ENCODE measurements at places on chromosomes 6 and 20.

GRCh38 chr6:22888163-22888752 lies 318.9 kb downstream of the HDGFL1 start:
- DNase-seq, result no peak

- DNase-seq, result peak; percentile 49
These were observed 74.6 kb downstream of the MAP3K5 start for GRCh38 chr6:136717716-136717990.

GRCh38 chr6:5085648-5086293 lies 630 bp downstream of the PPP1R3G start:
- peak; percentile 16 for DNase-seq

DNA sequence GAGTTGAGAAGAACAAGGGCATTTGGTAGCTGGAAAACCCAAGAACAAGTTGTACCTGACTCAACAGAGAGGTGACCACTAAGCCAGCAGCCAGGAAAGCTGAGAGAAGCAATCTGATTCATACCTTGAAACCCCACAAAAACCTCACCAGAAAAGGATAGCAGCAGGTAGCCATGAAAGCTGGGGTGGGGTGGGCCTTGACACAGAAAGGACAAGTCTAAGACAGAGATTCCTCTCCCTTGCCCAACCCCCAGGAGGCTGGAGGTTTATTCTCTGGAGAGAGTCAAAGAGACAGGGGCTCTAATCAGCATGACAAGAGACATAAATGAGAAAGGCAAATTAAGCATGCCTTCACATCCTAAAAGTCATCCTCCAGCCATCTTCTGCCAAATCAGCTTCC lies 151.7 kb upstream of the DST start:
- no peak for DNase-seq

- DNase-seq, result no peak
These were observed 325.6 kb downstream of the CENPW start for GRCh38 chr6:126665551-126665950.

- DNase-seq, result no peak
These were observed 26.0 kb upstream of the SCRT2 start for GRCh38 chr20:701401-702129.

GRCh38 chr6:138909511-138909910 lies 78.5 kb downstream of the REPS1 start:
- DNase-seq, result no peak

DNA sequence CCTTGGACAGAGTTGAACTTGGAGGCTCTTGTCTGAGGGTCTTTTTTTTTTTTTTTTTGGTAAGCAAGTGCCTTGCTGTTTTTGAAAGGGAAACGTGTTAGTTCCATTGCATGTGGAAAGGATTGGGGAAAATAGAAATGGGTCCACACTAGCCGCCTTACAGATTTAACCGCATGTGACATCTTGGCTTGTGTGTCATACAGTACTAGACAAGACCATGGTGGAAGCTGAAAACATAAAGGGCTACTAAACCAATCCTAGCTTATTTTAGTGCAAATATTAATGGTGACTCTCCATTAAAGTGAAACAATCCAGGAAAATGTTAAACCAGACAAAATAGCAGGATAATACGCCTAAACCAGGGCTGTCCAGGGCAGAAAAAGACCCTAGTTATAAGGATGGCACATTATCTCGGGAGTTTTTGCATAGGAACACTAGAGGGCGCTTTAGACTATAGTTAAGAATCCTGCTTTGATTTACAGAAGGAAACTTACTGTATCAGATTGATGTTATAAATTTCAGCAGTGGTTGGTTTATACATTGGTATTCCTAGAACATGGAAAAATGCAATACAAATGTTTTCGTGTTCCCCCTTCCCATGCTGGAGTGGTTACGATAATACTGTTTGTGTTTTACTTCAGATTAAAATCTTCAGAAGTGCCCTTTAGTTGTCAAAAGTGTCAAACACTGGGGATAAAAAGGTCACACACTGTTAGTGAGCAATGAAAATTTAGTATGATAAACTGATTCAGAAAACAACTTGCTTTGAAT lies 59.8 kb upstream of the DEK start:
- DNase-seq, result peak; percentile 70

DNA sequence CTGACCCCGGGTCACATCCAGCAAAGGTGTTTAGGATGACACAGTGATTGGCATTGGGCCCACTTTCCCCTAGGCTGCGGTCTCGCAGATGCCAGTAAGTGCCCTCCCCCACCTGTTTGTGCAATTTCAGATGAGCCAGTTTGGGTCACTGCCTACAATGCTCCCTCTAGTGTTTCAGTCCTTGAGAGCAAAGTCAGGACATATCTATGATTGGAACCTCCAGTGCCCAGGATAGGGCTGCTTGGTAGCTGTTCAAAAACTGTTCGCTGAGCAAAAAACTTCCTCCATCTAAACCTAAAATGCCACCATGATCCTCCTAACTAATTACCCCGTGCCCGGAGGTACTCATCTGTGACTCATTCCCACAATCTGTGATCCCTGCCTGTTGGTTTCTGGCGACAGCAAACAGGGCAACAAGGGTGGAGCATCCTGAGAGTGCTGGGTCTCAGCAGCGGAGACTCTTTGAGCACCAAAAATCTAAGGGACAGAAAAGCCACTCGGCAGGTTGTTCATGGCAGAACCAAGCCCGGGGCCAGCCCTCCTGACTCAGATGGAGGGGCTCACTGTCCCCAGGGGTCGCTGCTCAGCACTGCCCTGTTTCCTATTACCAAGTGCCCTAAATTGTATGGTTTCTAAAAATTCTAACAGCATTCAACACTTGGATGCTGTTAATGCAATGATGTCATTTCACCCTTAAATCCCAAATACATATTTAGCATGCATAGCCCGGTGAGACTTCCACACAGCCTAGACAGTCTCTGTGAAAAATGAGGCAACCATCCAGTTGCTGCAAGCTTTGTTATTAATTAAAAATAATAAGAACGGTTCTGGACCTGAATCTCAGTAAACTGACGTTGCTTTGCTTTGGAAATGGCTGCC lies 5.0 kb downstream of the VSX1 start:
- no peak for DNase-seq

DNA sequence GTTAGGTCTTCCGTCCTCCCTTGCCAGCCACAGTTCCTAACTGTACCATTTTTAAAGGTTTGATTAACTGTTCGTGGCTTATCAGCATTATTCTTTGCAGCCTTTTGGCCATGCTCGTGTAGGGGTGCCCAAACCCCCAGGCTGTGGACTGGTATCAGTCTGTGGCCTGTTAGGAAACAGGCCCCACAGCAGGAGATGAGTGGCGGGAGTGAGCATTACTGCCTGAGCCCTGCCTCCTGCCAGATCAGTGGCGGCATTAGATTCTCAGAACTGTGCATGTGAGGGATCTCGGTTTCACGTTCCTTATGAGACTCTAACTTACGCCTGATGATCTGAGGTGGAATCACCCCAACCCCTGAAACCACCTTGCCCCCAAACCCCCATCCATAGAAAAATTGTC lies 79.3 kb downstream of the TBC1D7 start:
- DNase-seq, result no peak

DNA sequence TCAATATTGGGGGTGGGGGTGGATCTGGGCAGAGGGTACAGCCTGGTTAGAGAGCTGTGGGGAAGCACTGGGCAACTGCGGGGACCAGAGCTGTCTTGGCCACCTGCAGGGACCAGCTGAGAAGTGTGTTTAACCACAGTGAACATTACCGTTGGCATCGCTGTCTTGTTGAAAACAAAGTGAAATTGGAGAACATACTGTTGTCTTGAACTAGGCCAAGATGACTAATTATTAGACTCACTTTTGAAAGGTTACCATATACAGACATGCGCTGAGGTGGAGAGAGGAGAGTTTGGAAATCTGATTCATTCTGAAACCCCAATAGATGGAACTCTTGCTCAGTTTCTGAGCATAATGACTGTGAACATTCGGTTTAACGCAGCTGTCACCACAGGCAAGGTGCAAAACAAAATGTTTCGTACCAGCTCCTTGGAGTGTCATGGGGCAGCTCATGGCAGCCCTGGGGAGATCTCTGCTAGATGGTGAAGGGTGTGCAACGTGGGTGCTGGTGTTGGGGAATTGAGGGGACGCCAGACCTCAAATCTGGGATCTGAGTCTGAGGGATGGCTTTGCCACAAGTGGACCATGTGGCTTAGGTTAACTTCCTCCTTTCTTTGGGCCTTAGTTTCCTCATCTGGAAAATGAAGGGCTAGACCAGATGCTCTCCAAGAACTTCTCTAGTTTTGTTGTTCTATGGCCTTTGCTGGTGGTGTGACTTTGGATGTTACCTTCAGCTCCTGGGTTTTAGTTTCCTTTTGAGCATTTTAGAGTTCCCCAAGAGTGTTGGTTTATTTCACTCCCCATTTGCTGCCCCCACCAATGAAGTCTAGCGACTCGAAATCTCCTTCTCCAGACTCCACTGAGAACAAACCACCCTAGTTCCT lies 24.6 kb upstream of the GTSF1L start:
- no peak for DNase-seq
